Stomach (tissue), 19 donors: ENCODE measurements at places on chromosomes 11 and 22. TPM values are rescaled to one million over a fixed set of nuclear protein-coding genes. Genes with fewer than 3 reads are reported as not detected.

C11orf71 gene
- total RNA-seq: 4.9 TPM

MS4A4E gene
- 2.4 TPM for total RNA-seq

TMPRSS5 gene
- total RNA-seq: not detected

OR8B2 gene
- not detected for total RNA-seq

LRRC32 gene
- 270 TPM for total RNA-seq

NEFH gene
- total RNA-seq: not detected

SHANK2 gene
- 95.7 TPM for total RNA-seq

REXO2 gene
- 104 TPM for total RNA-seq

- DNase-seq: no peak
These were observed 30.0 kb upstream of the MUC5B start for GRCh38 chr11:1192741-1193325.

DNA sequence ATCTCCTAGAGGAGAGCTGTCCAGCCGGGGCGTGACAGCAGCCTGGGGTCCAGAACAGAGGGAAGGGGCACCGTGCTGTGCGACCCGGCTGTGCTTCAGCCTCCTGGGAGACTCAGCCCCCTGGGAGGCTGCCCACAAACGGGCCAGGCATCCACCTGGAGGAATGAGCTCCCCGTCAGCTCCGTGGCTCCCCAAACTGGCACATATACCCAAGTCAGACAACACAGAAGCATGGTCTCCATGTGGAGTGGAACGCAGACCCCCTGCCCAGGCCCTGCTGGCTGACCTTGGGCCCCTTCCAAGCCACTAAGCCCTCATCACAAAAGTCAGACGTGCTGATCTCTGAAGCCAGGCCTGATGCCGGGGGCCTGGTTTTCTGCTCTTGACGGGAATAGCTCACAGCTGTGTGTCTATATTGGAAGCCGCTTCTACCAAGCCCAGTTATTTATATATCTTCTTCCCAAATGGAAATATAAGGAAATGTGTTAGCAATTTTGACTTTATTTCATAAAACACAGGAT, 91.7 kb downstream of the BRD1 start:
- peak; percentile 9 for DNase-seq

- no peak for DNase-seq
These were observed 47.6 kb downstream of the F2 start for GRCh38 chr11:46766656-46767055.

GRCh38 chr11:103920449-103920848, 116.0 kb upstream of the DDI1 start:
- no peak for DNase-seq

DNA sequence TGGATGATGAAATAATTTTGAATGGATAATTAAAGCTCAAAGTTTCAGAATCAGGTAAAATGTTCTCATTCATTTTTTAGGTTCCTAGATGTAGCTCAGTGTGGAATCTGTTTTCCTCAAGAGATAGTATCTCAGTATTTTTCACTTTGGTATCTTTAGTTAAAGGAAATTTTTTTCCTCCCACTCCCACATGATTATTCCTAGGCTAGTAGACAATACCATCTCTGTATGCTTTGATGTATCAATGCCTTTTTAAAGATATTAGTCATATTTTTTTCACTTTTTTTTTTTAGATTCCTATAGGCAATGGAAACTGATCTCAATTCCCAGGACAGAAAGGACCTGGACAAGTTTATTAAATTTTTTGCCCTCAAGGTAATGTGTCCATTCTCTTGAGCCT, 26.6 kb downstream of the ATG13 start:
- DNase-seq: no peak

- peak; percentile 74 for DNase-seq
These were observed 371 bp downstream of the SMCO4 start for GRCh38 chr11:93542811-93543229.

DNA sequence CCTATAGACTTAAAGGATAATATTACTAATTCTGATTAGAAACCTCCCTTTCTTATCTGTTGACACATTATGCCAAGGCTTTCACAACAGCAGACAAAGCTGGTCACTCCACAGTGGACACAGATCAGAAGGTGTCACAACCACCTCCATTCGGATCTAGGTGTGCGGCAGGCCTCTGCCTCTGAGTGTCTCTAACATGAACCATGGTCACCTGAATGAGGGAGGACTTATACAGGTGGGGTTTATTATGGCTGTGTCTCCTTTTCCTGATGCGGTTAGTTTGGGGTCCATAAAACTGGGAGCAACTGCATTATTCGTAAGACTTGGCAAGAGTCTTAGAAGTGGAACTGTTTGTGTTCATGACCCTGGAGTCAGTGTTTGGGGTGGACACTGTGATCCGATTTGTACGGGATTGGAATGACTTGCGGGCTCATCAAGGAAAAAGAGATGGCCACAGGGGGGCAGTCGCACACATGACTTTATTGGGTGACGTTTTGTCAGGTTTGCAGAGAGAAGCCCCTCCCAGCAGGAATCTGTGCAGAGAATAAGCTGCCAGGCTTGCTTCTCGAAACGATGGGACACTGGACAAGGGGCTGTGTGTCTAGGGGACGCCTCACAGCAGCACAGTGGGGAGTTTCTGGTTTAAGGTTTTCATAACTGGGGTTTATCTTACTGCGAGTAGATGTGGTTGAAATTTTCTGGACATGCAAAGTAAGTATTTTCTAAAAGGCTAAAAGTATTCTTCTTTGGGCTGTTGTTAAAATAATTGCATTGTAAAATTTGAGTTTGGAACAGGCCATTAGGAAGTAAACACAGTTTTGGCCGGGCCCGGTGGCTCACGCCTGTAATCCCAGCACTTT, 90.6 kb downstream of the GAB4 start:
- DNase-seq: peak; percentile 78

GRCh38 chr11:48019217-48019584, 38.8 kb downstream of the PTPRJ start:
- peak; percentile 88 for DNase-seq

DNA sequence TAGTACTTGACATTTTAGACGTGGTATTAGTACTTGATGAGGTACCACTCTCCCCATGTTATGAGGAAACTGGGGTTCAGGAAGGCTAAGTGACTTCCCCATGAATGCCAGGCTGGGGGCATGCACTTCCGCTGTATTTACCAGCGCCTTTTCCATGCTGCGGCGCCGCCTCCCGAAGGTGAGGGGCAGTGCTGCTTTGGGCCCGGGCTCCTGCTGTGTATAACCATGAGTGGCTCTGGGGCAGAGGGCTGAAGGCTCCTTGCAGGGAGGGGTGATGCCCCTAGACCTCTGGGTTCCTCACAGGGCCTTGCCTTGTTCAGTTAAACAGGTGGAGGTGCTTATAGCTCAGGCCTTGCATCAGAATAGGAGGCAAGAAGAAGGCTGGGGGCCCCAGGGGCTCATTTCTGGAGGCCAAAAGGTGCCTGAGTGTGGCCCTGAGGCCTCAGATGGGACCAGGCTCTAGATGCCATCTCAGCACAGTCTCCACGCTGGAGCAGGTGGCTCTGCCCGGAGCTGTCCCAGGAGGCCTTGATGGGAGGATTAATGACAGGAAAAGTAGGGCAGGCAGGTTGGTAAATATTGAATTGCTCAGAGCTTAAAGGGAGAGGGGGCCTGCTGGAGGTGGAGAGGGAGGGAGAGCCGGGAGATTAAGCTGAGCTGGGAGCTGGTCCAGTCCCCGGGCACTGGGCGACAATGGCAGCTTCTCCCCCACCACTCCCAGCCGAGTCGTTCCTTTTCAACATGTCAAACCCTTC, 129.6 kb downstream of the CEP164 start:
- DNase-seq: no peak

DNA sequence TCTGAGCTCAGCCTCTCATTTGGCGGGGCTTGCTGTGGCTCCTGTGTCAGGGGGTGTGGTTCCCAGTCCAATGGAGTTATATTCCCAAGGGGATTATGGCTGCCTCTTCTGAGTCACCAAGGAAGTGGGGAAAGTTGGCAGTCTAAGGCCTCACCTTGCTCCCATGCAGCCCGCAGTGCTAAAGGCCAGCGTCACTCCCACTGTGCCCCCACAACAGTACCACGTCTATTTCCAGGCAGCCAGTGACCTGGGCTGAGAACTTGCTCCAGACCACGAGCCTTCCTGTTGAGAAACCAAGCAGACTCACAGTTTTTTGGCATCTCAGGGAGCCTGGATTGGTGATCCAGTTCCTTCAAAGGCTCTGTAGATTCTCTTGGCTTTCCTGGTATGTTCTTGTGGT, 45.6 kb downstream of the OR2AT4 start:
- no peak for DNase-seq
